GM04504 (cell line): ENCODE measurements at places on chromosomes 2 and 18.
A peak's percentile ranks its signal among the peaks of the same experiment; 100 is the strongest.

DNA sequence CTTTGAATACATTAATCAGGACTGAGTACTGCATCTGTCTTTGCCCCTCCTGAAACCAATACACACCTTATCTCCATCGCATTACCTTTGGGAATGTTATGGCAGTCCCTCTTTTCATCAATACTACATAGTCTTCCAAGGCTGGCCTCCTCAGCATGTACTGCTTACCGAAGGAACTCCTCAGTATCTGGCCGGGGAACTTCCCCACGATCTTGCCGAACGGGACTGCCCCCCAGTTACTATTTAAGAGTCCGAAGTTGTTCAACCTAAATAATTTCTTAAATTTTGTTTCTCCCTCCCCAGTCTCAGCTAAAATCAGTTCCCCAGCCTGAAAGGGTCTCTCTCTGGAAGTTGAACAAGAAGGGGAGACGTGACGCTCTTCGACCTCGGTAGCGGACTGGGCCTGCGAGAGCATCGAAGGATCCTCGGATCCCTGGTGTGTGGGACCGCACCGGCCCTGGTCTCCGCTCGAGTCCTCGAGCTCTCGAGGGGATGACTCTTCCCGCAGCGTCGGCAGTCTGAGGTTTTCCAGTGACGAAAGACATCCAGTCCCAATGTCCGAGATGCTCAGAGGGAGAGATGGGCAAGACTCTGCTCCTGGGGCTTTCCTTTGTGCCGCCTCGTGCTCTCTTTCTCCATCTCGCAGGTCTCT is 489 bp downstream of the TRMT61B start:
- peak; percentile 12 for DNase-seq

- DNase-seq: no peak
These were observed 90.0 kb downstream of the MAP3K20 start for GRCh38 chr2:173165443-173166238.

- peak; percentile 24 for DNase-seq
These were observed 54.7 kb downstream of the KCTD18 start for GRCh38 chr2:200454927-200455801.

DNA sequence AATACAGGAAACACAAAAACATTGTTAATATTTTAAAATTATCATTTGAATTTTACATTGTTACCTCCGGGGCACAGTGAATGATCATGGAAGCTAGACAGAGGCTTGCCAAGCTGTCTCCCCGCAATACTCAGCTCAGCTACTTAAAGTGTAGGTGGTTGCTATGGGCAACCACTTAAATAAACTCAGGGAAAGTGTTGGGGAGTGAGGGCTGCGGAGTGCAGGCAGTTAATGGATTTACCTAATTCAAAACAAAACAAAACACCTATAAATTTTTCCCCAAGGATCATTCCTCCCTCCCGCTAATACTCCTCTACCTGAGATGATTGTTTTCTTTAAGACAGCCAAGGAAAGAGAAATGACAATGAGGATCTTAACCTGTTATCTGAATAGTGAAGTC is 349.5 kb downstream of the TGIF1 start:
- no peak for DNase-seq

DNA sequence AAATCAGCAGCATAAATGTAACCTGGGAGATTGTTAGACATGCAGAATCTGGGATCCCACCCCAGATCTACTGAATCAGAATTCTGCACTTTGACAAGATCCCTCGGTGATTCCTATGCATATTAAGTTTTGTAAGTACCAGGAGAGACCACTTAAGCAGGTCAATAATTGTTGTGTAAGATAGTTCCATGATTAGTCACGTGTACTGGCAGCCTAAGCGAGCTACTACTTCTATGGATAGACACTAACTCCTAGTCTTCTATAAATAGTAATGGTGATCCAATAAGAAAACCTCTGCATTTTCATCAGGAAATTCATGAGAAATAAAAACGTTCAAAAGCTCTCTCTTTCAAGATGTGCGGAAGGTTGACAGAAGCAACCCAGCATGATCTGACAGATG is 988.2 kb upstream of the CHAC2 start:
- DNase-seq: no peak

DNA sequence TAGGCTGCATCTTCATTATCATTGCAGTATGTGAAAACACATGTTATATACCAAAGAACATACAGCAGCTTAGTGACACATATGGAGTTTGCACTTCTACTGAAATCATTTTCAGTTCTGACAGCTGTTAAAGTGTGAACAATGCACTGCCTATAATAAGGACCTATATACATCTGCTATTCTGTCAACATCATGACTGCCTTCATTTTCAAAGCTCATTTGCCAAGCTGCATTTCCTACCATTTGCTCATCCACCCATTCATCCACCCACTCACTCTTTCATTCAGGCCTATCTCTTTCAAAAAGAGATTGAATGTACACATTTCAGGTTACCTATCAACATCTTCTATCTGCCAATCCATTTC is 81.7 kb upstream of the STK17B start:
- DNase-seq: no peak

DNA sequence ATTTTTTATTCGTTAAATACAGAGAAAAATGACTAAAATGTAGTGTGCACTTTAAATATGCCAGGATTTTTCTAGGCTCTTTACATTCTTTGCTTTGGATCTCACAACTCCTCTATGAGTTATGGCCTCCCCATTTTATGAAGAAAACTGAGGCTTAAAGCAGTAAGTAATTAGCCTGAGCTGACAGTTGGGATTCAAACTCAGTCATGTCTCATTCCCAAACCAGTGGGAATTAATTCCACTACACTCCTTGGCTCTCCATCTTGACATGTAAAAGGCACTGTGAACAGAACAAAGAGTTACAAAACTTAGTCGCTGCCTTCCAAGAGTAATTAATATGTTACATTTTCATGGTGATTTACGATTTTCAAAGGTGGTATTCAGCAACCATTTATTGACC is 351.9 kb downstream of the SATB2 start:
- no peak for DNase-seq

- DNase-seq: no peak
These were observed 65.4 kb upstream of the GLS start for GRCh38 chr2:190815226-190815625.

- DNase-seq: no peak
These were observed 337.7 kb upstream of the SETBP1 start for GRCh38 chr18:44342946-44343345.

DNA sequence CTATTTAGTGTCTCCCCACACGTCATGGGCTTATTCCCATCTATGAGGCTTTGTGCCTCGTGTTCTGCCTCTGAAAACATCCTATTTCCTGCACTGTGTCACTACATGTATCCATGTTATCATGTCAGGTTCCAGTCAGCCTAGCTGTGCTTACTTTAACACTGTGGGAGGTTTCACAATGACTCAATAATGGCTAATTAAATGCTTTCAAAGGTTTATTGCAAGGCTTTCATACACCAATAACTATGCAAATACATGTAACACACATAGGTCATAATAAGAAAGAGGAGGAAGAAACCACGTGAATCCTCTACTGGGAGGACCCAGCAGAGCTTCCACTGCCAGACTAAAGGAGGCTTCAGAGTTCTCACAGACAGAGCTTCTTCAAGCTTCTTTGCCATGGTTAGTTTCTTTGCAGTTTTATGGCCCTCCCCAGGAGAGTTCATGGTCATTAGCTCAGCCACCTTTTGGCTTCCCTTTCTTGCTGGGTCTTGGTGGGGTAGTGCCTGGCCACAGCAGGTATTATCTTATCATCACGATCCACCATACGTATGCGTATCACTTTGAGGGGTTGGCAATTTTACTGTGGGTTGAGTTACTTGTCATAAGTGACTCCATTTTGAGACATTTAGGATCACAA is 5.1 kb upstream of the COLEC12 start:
- no peak for DNase-seq
